ENCODE measurements at places on chromosomes 12 and 14.
A peak's percentile ranks its signal among the peaks of the same experiment; 100 is the strongest.

DNA sequence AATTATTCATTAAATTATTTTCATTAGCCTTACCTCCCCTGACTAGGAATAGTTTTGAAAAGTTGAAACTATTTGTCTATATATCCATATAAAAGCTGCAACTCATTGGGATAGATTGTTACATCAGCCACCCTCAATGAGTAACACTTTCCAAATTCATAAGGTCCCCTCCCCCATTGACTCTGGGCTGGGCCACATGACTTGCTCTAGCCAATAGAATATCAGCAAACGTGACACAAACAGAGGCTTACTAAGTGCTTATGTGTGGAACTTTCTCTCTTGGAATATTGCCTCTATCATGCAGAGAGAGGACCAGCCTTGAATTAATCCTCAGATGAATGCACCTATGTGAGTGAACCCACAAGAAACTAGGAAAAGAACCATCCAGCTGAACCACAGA, 213.7 kb downstream of the CCDC59 start:
- DNase-seq = no peak

DNA sequence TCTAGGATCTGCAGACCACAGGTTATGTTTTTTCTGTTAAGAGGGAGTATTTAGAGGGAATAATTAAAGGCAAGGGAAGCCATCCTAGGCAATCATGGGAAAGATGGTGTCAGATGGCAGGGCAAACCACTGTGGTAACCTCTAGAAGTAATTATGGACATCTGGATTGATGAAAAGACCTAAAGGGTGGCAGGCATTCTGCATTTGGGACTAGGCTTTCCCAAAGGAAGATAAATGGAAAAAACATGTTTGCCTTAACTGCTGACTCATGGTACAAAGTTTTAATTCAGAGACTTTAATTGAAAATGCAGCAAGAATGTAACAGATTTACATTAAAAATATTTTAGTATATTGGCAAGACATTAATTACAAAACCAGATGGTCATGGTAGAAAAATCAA, 88.1 kb downstream of the TMEM30B start:
- no peak for DNase-seq

DNA sequence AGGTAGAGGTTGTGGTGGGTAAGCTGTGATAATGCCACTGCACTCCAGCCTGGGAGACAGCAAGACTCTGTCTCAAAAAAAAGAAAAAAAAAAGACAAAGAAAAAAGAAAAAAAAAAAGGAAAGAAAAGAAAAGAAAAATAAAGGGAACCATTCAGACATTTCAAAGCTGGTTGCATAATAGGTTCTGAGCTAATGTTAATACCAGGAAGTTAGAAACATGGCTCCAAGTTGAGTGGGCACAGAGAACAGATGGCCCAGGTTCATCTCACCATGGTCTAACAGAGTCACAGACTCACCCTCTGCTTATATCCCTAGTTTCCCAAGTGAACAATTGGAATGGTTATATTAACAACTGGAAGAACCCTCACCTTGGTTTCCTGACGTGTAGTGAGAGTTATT, 17.4 kb upstream of the ZDHHC17 start:
- DNase-seq = peak; percentile 62

DNA sequence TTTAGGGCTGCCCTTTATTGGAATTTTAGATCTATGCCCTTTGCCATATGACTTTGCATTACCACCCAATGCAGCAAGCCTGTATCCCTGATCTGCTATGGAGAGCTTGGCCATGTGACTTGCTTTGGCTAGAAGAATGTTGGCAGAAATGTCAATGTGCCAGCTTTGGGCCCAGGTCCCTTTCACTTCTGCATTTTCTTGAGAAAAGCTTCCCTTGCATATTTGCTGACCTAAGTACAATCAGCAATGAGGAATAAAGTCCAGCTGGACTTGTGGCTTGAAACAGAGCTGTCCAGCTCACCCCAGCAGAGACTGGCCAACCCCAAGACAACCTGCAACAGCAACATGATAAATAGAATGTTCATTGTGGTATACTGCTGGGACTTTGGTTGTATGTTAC, 135.9 kb downstream of the PAH start:
- DNase-seq = no peak

- DNase-seq = no peak
These were observed 4.2 kb downstream of the LPAR5 start for GRCh38 chr12:6631549-6631961.

DNA sequence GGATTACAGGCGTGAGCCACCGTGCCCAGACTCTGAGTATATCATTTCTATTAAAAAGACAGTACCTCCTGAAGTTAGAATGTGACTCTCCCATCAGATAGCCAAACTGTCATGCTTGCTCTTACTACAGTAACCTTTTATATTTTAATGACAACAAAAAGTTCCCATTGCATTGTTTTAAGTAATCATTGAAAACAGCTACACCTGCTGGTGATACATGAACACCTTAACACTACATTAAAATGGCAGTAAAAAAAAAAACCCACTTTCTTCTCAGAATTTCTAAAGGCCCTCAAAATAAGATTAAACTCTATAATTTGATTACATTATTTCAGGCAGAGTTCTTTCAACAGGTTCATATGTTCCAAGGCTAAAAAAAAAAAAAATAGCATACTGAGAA, 76.7 kb downstream of the SH2B3 start:
- DNase-seq = no peak

DNA sequence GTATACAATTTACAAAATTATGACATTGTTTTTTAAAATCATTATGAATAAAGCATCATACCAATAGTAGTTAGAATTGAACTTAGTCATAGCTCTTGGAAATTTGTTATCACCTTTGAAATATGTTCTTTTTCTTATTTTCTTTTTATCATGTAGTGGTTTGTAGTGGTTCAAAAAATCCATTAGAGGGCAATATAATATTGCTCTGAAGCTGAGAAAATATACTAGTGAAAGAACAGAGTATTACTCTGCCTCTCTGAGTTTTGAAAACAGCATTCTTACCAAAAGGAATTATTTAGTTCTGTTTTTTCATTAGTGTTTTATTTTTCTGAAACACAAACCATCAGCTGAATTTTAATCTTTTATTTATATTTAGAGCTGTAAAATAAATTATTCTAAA, 76.2 kb downstream of the PDZRN4 start:
- no peak for DNase-seq

DNA sequence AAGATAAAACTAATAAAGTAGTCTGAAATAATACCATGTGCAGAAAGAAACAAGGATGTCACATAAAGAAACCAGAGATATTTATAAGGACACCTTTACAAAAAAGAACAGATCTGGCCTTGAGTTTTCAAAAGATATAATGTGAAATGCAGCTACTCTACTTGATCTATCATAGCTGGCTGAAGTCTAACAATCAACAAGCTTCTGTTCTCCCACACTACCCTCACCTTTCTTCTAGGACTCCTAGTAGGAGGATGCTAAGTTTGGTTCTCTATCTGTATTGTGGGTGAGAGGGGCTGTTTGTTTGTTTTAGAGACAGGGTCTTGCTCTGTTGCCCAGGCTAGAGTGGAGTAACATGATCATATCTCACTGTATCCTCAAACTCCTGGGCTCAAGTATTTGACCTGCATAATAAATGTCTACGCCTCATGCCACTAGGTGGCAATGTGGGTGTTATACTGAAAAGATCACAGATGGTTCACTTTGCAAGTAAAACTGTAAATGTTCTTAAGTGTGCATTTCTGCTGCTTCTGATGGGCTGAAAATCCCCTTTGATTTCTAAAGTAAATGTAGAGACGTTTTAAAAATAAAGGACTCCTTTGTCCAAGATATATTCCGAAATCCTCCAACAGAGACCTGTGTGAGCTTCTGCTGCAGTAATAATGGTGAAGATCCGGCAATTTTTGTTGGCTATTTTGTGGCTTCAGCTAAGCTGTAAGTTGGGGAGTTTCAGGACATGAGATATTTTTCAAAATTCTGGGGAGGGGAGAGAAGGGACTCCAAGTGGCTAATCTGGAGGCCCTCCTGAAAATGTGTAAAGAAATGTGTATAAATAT, 269.3 kb downstream of the DAD1 start:
- DNase-seq = peak; percentile 2

DNA sequence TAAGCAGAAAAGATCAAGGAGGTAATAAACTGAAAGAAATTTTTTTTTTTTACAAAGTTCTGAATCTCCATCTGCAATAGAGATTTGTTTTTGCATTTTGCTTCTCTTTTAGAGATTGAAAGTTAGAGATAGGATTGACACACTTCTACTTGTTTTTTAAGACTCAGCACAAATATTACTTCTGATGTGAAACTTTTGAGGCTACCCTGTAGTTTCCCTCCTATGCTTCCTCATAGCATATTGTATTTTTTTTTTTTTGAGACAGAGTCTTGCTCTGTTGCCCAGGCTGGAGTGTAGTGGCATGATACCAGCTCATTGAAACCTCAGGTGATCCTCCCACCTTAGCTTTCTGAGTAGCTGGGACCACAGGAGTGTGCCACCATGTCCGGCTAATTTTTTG, 32.1 kb upstream of the SGPP1 start:
- DNase-seq = no peak

- DNase-seq = no peak
These were observed 41.4 kb upstream of the EPS8 start for GRCh38 chr12:15830538-15830937.

GRCh38 chr12:113808095-113808951, 157.8 kb downstream of the RBM19 start:
- no peak for DNase-seq
